A172 (cell line): ENCODE measurements at places on chromosomes 5 and 9. TPM values are rescaled to one million over a fixed set of nuclear protein-coding genes. Genes with fewer than 3 reads are reported as not detected.

Gene PCDHGA3
- total RNA-seq = 0.14 TPM in 1 of 2 replicates, not detected in the other

Gene POLK
- 36.1 and 36.7 TPM in 2 replicates for total RNA-seq

Gene NUTM2F
- not detected in 2 replicates for total RNA-seq

Gene ZNF462
- total RNA-seq = 9.7 and 13.0 TPM in 2 replicates

Gene CDHR2
- total RNA-seq = 0.12 TPM in 1 of 2 replicates, not detected in the other

DNA sequence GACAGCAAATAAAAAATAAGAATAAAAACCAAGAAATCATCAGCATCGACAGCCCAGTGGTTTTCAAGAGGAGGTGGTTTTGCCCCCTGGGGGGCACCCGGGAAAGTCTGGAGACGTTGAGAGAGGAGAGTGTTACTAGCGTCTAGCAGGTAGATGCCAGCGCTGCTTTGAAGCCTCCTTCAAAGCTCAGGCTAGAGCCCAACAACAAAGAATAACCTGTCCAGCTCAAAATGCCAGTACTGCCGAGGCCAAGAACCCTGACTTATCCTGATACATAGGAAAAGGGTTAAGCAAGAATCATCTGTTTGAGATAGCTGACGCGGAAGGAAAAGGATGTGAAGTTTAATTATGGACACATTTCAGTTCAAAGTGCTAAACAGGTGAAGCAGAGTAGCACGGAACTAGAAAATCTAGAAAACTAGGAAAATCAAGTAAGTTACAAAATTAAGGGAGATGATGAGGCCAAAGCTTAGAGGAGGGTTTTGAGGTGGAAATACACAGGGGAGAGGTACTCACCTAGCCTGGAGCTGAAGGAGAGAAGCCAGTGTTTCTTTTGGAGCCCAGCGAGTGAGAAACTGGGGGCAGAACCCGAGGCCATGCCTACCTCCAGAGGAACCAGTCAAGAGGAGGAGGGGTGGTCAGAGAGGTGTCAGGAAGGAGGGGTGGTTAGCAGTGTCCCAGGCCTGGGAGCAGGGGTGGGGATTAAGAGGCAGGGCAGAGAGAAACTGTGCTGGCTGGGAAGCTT lies 121.0 kb upstream of the RETREG1 start:
- DNase-seq = no peak

GRCh38 chr9:68698943-68699509 lies 6.0 kb upstream of the PIP5K1B start:
- no peak for DNase-seq

- DNase-seq = no peak
Observed at GRCh38 chr5:108762660-108763059, 15.0 kb downstream of the FER start.
